Body of pancreas (tissue), 4 donors: ENCODE measurements at places on chromosomes 16 and 17.

- peak; percentile 94 for DNase-seq
Observed at GRCh38 chr16:3035289-3035971, 1.3 kb downstream of the BICDL2 start.

- DNase-seq, result peak; percentile 17
Observed at GRCh38 chr17:58414596-58414997, 2.7 kb downstream of the RNF43 start.

DNA sequence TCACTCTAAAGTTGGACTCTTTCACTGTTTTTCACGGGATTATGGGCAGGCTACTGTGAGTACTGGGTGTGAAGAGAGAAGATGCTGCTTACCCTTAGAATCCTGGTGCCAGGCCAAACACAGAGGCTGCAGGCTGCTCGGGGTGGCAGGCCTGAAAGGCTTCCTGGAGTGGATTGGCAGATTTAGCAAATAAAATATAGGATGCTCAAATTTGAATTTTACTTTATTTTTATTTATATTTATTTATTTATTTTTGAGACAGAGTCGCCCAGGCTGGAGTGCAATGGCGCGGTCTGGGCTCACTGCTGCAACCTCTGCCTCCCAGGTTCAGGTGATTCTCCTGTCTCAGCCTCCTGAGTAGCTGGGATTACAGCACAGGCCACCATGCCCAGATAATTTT, 14.9 kb upstream of the STAC2 start:
- no peak for DNase-seq

DNA sequence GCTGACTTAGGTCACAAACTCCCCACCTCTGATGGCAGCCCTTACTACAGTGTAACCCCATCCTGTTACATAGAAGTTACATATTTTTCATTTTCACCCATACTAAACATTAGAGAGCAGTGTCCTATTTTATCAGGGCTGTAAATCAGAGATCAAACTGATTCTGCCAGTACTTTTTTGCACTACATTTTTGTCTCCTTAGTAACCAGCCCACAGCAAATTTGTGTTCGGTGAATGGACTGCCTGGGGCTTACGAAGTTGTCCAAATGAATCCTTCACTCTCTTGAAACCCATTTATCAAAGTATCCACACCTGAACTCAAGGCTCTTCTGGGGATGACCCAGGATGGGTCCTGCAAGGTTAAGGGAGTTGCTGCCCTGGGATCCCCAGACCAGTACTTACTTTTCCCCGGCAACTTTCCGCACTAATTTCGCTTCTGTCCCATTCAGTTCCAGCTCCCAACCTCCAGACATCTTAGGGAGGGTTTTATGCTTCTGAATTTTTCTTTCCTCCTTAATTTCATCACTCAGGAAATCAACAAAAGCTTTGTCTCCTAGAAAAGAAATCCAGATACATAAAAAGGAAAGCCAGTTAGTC, 1.1 kb downstream of the C1QBP start:
- DNase-seq, result no peak
